WTC11 (cell line): ENCODE measurements at places on chromosomes 3 and 15.

DNA sequence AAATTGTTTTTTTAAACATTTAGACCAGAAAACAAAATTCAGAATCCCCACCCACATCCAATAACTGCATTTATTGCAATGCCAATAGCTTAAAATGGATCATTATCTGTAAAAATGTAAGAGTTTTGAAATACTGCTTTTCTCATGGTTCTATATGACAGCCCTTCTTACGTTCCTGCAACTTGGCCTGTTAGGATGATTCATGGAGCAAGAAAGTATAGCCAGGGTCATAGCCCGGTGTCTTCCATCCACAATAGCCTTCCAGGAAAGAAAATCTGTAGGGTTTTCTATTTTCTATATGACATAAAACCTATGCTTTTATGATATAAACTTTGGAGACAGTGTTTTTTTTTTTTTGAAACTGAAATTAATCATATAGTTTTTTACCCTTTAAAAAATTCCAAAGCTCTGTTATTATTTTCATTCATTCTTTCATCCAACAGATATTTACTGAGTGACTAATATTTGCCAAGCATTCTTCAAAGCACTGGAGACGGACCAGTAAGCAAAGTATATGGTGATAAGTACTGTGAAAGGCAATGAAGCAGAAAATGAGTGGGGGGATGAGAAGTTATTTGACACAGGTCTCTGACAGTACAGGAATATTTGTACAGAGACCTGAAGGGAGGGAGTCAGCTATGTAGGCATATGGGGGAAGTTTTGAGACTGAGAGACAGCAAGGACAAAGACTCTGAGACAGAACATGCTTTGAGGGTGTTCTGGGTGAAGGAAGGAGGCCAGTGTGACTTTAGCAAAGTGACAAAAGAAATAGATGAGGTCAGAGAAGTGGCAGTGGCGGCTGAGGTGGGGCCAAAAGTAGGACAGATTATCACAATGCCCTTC lies 29.0 kb upstream of the SLC2A2 start:
- no peak for DNase-seq

DNA sequence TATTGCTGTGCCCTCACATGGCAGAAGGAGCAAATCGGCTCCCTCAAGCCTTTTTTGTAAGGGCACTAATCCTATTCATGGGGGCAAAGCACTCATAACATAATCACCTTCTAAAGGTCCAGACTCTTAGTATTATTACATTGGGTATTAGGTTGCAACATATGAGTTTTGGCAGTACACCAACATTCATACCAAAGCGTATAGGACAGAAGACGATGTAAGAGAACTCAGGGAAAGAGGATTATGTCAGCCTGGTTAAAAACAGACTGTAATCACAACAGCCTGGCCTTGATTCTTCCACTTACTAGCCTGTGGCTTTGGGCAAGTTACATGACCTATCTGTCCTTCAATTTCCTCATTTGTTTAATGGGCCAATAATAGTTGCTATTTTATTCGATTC lies 828.5 kb upstream of the NECTIN3 start:
- no peak for DNase-seq

DNA sequence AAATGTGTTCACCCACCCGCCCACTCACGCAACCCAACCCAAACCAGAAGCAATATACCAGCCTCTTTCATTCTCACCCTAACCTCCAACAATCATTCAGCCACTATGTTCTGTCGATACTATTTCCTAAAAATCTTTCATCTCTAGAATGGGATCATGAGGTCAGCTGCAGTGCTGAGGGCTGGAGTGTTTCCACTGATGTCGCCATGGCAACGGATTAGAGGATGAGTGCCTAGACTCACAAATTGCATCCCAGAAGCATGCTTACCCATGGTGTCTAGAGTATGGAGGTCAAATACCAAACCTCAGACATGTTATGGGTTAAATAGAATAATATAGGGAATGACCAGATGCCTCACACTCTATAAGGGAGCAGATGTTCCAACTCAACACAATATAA lies 138.5 kb downstream of the GABRB3 start:
- peak; percentile 24 for DNase-seq

DNA sequence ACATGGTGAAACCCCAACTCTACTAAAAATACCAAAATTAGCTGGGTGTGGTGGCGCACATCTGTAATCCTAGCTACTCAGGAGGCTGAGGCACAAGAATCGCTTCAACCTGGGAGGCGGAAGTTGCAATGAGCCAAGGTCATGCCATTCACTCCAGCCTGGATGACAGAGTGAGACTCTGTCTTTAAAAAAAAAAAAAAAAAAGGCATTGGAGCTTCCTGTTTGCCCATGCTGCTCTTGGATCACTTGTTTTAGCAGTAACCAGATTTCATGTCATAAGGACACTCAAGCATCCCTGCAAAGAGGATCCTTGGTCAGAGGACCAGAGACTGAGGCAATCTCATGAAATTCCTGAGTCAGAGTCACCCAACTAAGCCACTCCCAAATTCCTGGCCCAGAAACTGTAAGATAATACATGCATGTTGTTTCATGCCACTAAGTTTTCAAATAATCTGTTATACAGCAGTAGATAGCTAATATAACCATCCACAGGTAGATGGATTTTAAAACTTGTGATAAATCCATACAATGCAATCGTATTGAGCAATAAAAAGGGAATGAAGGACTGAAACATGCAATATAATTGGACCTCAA lies 82.0 kb upstream of the XXYLT1 start:
- no peak for DNase-seq

- no peak for DNase-seq
These were observed 2.7 kb downstream of the CERS3 start for GRCh38 chr15:100526027-100526481.

DNA sequence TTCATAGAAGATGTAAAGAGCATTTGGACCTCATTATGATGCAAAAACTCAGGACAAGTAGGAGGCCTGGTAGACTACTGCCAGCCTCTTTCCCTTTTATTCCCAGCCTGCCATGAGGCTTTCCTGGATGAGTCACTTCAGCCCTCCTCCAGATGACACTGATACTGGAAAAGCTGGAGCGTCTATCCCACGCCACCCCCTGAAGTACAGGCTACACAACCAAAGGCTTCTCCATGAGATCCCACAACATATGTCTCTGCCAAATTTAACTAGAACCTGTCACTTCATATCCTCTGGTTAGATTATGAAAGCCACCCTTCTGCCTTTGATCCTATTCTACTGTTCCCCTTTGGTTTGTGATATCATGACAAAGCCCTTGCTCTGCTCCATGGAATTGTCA lies 56.1 kb upstream of the CPNE4 start:
- no peak for DNase-seq

- DNase-seq = no peak
These were observed 68.8 kb downstream of the NMNAT3 start for GRCh38 chr3:139608924-139609323.

GRCh38 chr15:88428805-88429605 lies 38.2 kb downstream of the MRPL46 start:
- no peak for DNase-seq
